ENCODE measurements at places on chromosomes 5 and 9.
A peak's percentile ranks its signal among the peaks of the same experiment; 100 is the strongest.

DNA sequence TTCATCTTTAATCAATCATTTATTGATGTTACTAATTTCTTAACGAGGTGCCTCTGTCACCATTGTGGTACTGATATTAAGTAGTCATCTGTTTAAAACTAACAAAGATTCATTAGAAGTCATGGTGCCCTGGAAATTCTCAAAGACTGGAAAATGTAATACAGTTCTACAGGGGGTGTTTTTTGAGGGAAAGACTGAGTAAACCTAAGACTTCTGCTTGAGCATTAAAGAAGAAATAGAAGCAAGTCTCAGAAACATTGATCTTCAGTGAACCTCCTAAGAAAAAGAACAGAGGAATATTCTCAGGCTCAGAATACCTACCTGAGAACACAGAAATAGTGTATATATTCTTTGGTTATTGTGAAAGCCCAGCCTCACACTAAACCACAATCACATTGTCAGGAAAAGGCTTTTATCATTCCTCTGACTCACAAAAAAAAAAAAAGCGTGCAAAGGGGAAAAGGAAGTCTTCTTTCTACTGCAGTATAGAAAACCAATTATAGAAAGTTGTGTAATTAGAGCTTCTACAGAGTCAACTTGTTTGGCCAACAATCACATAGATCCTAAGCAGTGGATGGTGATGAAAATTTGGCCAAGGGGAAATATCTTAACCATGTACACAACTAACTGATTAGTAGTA, 60.8 kb downstream of the HINT1 start:
- no peak for DNase-seq

GRCh38 chr5:41793141-41793770, 77.0 kb downstream of the OXCT1 start:
- DNase-seq = no peak

GRCh38 chr9:115209601-115210306, 91.8 kb upstream of the TNC start:
- DNase-seq = no peak

- DNase-seq = no peak
These were observed 70.3 kb upstream of the ADAMTS16 start for GRCh38 chr5:5069851-5070250.

DNA sequence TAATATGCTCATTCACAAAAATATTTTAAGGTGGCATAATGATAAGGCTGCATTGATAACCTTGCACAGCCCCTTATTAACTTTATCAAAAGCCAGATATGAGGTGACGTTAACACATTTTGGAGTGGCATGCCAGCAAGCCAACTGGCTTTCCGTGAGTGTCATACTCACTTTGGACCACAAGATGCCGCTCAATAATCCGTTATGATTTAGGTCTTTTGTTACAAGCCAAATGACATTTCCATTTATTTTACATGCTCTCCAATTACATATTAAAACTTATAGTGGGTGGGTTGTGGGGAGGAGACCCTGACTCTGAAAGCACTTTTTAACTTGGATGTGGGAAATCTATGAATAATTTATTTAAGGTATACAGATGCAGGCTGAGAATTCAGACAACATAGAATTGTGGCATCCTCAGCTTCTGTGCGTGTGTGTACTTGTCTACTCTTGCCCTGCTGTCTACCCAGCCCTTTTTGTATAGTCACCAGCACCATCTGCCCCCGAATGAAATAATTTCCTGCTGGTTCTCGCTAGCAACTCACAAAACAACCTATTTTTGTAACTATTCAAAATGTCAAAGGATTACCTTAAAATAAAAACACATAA, 305.1 kb downstream of the PSAT1 start:
- DNase-seq = peak; percentile 63

DNA sequence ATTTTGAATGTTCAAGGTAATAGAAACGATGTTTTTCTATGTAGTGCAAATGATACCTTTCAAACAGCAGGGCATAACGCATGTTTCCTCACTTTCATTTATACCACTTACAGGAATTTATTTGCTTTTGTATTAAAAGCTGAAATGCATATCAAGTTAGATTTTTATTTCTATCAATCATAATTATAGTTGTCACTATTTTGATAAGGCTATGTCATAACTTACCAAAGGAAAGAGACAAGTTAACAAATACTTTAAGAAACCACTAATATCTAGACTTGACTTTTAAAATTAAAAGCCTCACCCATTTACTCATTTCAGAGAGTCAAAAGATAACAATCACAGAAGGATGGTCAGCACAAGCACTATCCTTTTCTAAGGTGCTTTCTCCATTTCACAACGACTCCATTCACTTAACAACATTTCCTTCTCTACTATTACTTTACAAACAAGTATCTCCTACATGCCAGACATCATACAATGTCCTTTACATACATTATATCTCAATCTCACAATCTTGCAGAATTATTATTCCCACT, 12.6 kb downstream of the ERP44 start:
- DNase-seq = no peak

DNA sequence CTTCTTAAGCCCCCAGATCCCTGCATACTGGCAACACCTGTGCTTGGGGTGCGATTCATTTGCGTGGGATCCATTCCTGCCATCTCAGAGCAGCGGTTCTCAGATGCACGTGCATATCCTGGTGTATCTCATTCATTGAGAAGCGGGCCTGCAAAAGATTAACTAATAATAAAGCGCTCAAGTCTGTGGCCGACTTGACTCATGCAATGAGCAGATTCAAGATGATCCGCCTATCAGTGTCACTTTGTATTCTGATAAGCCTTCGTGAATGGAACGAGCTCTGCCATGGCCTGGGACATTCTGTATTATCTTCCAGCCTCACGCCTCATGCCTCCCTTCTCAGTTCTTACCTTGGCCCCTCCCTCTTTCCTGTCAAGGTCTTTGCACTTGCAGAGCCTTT, 22.3 kb downstream of the C1QTNF2 start:
- DNase-seq = no peak

DNA sequence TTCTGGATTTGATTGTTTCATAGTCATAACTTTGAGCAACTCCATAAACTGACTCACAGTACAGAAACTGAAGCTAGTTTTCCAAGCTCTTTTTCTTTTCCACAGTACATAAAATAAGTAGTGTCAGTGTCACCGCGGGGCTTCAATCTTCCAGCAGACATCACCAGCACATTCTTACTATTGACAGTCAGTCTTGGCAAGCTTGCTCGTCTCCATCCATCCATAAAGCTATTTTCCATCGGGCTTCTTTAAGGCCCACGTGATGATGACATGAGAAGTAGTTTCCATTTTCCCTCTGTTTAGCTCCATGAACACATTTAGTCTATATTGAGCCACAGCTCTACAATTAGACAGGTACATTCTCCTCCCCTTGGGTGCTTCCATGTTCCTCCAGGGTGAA, 443.4 kb downstream of the KDM4C start:
- DNase-seq = no peak

DNA sequence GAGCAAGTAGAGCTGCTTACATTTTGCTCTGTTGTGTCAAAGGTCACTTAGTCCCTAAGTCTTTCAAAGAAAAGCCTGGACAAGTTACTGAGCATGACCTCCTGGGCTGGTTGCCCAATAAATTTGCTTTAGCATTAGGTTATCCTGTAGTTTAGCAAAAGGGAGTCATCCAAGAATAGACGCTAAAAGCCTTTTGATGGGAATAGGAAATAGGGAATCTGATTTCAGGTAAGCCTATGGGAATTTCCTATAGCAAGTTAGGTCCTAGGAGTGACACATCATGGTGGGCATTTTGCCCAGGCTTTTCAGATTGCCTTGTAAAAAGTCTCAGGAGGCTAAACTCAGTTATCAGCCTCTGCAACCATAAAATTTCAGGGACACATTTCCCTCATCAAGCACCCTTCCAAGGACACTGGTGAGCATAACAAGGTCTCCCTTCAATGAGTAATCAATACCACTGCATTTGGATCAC, 67.6 kb upstream of the RANBP3L start:
- no peak for DNase-seq

DNA sequence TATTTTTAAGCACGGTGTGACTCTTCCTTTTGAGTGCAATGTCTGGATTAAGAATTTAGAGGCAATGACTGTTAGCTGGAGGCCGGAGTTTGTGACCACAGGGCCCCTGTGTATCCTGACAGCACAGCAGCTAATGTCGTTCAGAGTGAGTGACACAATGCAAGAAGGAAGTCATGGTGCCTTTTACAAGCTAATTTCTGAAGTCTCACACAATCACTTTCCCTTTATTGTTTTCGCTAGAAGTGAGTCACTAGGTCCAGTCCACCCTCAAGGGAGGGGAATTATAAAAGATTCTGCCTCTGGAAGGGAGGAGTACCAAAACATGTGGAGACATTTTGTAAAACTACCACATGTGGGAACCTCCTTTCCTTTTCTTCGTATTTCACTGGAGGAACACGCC, 185.5 kb upstream of the FGF10 start:
- DNase-seq = no peak

DNA sequence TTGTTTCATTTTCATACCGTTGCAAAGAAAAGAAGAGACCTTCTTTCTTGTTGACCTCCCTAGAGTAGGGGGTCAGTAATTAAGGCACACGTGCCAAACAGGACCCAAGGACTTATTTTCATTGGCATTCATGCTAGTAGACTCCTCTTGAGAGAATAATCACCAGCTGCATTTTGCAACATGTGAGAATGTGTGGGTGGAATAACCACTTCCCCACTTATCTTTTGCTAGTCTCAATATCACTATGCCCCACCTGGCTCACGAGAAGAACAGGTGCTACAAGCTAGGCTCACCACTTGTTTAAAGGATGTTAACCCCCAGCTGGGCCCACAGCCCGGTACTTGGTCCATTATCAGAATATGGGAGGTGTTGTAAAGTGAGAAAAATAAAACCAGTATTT, 460.7 kb upstream of the MEF2C start:
- no peak for DNase-seq

- no peak for DNase-seq
These were observed 404.6 kb upstream of the C9orf72 start for GRCh38 chr9:27977931-27978330.

DNA sequence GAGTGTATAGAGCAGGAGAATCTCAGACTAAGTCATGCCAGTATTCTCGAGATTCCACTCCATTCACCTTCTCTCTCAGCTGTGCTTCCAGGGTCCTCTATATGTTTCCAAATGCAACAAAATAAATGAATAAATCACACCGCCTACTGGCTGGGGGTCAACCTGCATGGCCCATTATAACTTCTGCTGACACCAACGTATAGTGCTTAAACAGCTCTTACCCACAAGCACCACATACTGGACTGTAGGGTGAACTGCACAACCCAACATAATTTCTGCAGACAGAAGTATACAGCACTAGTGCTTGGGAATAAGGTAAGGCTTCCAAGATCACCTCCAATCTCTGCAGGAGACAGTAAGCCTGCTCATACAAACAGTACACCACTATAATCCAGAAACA, 33.1 kb upstream of the HTR4 start:
- no peak for DNase-seq

- no peak for DNase-seq
These were observed 214.6 kb downstream of the PDE4D start for GRCh38 chr5:59678943-59679342.

DNA sequence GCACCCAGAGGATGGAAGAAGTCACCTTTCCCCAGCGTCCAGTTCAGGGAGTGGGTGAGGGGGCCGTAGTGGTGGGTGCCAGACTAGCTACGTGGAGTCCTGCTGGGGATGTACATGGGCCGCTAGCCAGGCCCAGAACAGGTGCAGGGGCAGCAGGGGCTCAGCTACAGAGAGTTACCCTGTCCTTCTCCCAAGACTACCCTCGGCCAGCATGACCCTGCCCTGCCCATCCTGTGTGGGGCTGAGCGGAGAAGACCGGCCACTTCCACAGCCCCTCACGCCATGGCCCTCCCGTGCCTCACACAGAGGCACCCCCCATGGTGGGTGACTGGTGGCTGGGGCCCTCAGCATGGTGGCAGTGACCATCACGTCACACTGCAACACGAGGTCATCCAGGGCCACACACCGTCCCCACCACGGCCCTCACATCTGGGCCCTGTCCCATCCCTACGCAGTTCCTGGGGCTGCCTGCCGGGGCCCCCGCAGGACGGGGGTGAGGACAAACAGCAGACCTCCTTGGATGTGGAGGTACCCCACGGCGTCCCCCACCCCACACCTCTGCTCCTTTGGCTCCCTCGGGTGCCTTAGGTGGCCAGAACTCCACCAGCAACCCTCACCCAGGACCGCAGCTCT, 977 bp upstream of the DPP7 start:
- DNase-seq = no peak

DNA sequence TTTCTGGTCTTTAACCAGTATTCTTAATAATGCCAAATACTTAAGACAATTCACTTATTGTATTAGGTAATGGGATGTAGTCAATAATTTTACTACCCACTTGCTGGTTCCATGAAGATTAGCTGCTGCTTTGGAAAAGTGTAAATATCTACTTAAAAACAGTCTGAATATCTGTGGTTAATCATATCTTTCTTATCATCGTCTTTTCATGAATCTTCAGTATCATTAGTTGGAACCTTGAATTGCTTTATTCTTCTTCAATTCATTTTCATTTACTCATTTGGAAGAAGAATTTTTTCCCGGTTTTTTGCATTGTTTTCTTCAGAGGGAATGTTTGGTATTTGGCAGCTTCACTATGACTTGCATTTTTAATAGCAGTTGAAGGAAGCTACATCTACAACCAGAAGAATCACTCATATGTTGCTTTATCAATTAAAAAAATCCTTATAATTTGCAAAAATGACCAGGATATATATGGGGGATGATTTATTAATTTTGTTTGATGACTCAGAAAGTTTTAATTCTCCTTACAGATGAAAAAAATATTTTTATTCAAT, 1398.3 kb upstream of the CDH6 start:
- DNase-seq = no peak

GRCh38 chr5:66246608-66247007, 102.5 kb downstream of the SREK1 start:
- DNase-seq = no peak
